ENCODE measurements at places on chromosomes 1 and 21.

DNA sequence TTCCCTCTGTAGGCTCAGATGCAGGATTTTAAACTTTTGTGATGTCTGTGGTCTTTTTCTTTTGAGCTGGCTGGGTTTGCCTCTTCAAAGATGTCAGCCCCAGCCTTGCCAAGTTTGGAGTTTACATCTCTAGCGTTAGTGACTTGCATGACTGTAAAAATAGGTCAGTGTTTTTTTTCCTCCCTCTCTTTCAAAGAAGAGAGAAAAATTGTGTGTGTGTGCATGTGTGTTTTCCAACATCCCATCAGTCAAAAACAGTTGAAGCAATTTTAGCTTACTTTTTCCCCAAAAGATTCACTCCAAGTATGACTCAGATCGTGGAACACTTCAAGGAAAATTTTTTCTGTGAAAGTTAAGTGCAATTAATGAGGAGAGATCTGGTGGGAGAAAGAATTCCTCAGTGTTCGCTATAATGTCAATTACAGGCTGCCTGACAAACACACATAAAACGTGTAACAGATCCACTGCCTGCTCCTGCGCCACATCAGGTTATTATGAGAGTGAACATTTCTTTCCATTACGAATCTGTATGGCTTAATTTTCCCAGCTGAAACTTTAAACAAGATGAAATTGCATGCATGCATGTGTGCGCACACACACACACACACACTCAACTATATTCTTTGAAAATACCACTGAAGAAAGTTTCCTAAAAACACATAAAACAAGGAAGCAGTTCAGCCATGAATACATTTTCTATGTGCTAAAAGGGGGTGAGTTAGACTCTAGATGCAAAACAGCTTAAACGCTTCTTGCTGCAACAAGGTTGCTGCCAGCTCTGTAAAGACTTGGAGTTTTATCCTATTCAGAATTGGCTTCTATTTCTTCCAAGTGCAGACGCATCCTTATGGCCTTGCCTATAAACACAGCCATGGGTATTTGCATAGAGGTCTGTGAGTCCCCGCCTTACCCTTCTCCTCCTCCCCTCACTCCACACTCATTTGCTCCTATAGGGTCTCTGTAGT lies 55.5 kb downstream of the TLR5 start:
- no peak for DNase-seq

- DNase-seq = peak; percentile 25
These were observed 20.4 kb downstream of the PRPF38A start for GRCh38 chr1:52424813-52425212.

GRCh38 chr1:30732277-30732996 lies 9.1 kb upstream of the MATN1 start:
- DNase-seq = peak; percentile 98

DNA sequence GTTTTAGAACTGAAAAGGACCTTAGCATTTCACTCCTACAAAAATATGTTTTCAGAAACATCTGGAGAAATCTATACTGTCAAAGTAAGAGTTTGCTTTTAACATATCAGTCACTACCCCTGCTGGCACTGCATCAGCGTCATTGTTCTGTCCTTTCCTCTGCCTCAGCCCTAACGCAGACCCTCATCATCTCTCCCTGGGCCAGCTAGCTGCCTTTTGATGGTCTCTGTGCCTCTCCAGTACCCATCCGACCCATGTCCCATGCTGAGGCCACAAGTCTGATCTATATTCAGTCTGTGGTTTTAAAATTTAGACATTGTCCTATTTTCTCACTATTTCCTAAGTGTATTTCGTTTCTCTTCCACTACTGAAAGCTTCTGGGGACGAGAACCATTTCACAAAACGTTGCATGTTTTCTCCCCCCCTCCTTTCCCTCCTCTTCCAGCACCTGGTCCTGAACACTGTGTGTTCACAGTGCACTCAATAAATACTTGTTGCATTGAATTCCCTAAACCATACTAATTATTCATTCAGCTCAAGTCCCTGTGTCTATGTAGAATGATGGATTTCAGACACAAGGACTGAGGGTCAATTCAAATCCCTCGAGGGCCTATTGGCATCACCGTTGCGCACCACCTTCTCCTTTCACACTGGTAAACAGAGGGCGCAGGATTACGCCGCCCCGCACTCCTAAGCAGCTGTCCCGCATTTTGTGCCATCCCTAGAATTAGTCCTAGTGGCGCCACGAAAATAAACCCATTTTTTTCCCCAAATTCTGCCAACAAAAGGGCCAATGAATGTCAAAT lies 53.4 kb downstream of the CD2 start:
- no peak for DNase-seq

GRCh38 chr1:70785287-70785686 lies 262.3 kb downstream of the PTGER3 start:
- no peak for DNase-seq

GRCh38 chr1:150841626-150842025 lies 33.6 kb upstream of the CTSK start:
- no peak for DNase-seq

GRCh38 chr1:205350691-205351141 lies 6.0 kb downstream of the KLHDC8A start:
- DNase-seq = no peak

DNA sequence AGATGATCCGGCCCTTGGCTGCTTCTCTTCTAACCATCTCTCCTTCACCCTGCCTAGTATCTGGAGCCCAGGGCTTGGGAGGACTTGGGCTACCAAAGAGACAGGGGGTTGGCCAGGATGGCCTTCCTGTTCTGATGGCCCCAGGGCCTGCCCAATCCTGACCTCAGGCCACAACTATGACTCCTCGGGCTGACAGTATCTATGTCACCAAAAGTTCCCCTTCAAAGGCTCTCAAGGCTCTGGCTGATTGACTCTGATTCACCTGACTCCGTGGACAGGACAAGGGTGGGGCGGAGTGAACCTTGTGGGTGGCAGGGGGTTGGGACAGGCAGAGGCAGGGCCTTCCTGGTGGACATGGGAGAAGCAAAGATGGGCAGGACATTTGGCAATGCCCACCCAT lies 12.7 kb downstream of the MEF2D start:
- peak; percentile 38 for DNase-seq

DNA sequence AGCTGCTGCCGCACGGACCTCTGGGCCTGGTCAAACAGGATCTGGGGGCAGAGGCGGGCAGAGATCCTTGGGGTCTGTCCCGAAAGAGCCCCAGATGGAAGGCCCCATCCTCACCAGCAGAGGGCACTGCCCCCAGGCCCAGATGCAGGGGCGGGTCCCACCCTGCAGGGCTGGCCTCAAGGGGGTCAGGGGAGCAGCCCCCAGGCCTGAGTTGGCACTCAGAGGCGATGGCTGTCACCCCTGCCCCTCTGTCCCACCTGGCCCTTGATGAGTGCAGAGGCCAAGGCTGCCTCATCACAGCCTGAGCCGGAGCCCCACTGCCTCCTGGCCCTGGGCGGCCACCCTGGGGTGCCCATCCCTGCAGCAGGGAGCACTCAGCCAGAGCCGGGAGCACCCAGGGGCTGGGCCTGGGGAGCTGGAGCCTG lies 5.7 kb downstream of the ACAP3 start:
- no peak for DNase-seq

- DNase-seq = peak; percentile 60
These were observed 559.6 kb upstream of the ADAMTS5 start for GRCh38 chr21:27526451-27526850.

DNA sequence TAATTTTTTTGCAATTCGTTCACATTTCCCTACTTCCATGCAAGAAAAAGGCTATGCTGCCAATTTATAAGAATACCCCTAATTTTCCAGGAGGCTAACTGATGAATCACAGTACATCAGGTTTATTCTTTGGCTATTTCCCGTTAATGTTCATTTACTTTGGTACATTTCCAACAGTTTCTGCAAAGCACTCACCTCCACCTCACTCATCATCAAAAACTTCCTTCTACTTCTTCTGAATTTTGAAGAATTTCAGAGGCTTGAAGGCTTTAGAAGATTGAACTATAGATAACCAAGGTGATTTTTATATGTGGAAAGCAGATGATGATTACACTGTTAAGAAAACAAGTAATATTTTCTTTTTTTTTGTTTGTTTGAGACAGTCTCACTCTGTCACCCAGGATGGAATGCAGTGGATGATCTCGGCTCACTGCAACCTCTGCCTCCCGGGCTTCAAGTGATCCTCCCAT lies 60.5 kb upstream of the HP1BP3 start:
- peak; percentile 81 for DNase-seq

DNA sequence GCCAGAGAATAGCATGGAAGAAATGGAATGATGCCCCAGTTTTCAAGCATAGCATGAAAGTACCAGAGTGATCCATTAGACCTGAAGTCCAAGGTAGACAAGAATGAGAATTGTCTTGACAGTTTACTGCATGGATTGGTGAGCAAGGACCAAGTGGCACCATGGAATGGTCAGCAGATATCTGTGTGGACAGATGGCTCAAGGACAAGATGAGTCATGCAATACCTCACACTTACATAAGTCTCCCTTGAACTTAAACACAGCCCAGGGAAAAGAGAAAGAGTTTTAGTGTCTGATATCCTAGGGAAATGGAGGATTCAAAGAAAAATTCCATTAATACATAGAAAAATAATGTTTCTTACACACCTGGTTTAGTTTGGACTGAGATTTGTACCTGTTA lies 195.2 kb downstream of the MRPL39 start:
- peak; percentile 27 for DNase-seq

DNA sequence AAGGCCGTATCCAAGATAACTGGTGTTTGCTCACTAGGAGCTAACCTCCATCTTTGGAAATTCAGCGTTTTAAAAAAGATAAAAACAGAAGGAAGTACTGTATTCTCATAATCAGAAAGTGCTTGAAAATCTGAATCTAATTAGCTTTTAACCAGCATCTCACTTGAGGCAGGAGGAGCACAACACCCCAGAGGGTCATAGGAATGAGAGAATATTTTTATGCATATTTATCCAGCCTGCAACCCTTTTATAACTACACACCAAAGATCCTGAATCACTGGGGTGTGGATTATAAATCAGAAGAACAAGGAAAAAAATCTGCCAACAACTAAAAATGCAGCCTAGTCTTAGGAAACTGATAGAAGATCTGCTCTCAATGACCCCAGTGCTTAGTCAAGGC lies 68.0 kb upstream of the PTCH2 start:
- DNase-seq = no peak

DNA sequence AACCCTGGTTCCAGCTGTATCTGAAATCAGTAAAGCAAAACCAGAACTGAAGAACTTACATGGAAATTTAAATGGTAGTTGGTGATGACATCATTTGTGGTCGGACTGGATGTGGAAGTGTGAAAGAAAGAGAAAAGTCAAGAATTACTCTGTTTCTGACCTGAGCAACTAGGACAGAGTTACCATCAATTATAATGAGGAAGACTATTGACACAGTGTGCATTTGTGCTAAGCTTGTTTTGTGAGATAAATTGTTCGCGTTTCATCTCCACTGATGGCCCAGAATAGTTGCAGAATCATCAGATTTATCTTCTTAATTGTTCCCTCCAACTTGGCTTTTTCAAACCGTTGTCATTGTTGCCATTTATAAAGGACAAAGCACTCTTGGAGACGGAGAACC lies 410.6 kb upstream of the DEPDC1 start:
- no peak for DNase-seq

GRCh38 chr1:218330043-218330623 lies 15.0 kb upstream of the TGFB2 start:
- DNase-seq = peak; percentile 52

- peak; percentile 23 for DNase-seq
These were observed 1.2 kb downstream of the CAMK2N1 start for GRCh38 chr1:20484519-20485462.

DNA sequence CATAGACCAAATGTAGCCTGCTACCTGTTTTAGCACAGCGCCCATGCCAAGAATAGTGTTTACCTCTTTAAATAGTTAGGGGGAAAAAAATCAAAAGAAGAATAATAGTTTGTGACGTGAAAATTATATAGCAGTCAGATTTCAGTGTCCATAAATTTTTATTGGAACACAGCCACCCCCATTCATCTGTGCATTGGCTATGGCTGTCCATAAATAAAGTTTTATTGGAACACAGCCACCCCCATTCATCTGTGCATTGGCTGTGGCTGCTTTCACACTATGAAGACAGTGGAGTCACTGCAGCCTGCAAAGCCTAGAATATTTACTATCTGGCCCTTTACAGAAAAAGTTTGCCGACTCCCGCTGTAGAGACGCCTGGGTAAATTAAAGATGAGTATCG lies 20.9 kb downstream of the EPHX1 start:
- DNase-seq = no peak

- no peak for DNase-seq
These were observed 170.5 kb downstream of the APP start for GRCh38 chr21:25999921-26000582.

- peak; percentile 38 for DNase-seq
These were observed 5.1 kb upstream of the LDLRAP1 start for GRCh38 chr1:25538191-25538767.

GRCh38 chr21:15534450-15534886 lies 195.3 kb upstream of the USP25 start:
- DNase-seq = no peak

GRCh38 chr1:1847061-1847850 lies 43.6 kb downstream of the GNB1 start:
- DNase-seq = no peak

DNA sequence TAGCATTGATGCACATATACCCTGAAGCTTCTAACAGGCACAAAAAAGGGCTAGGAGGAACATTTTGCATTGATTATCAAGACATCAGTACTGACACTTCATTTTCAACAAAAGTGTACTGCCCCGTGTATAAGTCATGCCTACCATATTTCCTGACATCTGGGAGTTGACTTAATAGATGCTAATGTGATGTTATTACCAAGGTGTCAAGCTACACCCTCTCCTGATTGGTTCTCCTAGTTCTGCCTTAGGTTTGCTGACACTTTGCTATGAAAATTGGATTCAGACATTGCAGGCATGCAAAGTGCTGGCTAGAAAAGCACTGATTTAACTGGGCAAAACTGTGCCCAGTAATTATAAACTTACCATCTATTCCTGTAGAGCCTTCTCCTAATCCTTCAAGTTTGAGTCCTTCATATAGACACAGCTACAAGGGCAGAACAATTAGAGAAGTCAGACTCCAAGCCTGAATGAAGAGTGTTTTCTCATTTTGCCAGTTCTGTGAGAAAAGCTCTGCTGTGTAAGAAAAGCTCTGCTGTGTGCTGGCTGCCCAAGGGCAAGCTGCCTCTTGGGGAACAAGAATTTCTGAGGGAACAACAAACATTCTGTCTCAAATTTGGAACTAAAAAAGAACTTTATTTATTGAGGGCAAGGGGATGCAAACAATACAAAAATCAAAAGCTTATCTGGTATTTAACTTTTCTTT lies 11.2 kb downstream of the S100A10 start:
- no peak for DNase-seq

GRCh38 chr1:228104526-228105269 lies 1.6 kb upstream of the C1orf35 start:
- DNase-seq = peak; percentile 45

GRCh38 chr1:204426971-204427701 lies 15.5 kb upstream of the PPP1R15B start:
- no peak for DNase-seq

- peak; percentile 27 for DNase-seq
These were observed 81.8 kb upstream of the HMCN1 start for GRCh38 chr1:185652348-185652747.

DNA sequence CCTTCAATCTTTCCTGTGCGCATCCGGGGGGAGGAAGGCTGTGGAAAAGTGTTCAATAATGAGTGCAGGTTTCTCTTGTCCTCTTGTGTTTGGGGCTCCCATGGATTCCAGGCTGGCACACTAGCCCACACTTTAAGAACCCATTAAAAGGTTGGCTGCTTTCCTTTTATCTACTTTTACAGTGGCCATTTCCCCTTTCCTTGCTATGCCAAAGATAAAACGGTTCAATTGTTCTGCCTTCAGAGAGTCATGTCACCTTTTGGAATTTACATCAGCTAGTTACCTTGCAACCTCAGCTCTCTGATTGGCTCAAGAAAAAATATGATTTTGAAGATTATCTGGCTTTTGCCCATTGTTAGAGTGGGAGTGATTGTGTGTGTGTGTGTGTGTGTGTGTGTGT lies 182.3 kb downstream of the SDCCAG8 start:
- no peak for DNase-seq
